ENCODE measurements at places on chromosomes 1 and 21.

DNA sequence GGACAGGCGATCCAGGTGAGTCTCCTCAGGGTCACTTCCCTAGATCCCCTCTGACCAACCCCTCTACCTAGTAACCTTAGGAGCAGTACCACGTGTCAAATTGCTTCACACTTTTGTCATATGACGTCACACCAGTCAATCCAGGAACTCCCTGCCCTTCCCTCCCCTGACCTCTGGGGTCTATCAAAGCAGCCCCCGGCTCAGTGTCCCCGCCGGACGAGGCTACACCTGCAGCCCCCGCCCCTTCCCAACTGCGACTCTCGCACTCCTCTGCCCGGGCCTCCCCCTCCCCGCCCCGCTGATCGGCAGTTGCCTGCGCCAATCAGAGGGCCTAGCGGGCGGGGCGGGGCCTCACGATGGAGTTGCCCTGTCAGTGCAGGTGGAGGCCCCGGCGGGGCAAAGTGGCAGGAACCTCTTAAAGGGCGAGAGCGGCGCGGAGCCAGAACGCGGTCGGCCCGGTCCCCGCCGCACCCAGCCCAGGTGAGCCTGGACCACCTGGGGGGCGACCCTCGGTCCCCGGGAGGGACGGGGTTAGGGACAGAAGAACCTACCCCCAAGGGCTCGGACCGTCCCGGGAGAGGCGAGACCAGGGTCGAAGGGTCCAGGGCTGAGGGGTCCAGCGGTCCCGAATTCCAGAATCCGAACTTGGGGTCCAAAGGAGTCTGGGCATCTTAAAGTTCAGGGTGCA lies 27.5 kb upstream of the EPB41 start:
- peak; percentile 83 for DNase-seq

GRCh38 chr21:19440792-19441655 lies 1037.4 kb upstream of the TMPRSS15 start:
- no peak for DNase-seq

DNA sequence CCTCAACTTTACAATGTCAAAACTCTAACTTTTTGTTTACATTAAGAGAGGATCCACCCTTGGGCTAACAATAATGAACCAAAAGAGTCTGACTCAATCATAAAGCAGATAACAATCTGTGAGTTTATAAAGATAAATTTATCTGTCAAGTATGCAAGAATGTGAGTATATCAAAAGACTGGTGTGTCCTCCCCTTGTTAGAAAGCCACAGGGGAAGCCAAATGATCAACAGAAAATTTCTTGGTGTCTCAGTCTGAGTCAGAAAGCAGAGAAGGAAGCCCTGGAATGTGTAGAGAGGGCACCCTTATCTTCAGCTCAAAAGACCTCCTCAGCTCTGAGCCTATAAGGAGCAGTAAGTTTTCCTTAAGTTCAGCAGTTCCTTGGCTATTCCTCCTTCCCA lies 13.9 kb upstream of the PDIK1L start:
- DNase-seq, result no peak

GRCh38 chr1:156645666-156646065 lies 3.7 kb downstream of the BCAN start:
- DNase-seq, result no peak

- no peak for DNase-seq
Measured at GRCh38 chr21:37866027-37866426, 50.2 kb downstream of the KCNJ6 start.

DNA sequence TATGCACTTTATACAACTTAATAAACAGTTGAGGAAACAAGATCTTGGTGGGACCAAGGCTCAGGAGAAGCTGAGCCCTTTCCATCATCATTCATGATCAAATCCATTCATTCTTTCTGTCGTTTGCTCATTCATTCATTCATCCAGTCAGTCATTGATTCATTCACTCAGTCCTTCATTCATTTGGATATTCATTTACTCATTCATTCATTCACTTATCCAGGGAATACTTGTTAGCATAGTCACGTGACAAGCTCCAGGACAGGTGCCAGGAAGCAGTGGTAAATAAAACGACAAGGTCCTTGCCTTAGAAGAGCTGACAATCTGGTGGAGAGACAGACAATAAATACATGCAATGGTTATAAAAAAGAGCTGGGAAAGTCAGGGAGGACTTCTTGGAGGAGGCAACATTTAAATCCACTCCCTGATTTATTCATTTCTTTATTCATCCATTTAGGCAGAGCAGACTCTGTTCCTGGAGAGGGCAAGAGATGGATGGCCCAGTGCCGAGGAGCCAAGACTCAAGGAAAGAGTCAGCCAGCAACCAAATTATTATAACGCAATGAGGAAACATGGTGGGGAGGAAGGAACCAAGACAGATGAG lies 74.1 kb upstream of the CASZ1 start:
- no peak for DNase-seq

GRCh38 chr21:43975469-43976098 lies 36.5 kb upstream of the TRAPPC10 start:
- peak; percentile 82 for DNase-seq

DNA sequence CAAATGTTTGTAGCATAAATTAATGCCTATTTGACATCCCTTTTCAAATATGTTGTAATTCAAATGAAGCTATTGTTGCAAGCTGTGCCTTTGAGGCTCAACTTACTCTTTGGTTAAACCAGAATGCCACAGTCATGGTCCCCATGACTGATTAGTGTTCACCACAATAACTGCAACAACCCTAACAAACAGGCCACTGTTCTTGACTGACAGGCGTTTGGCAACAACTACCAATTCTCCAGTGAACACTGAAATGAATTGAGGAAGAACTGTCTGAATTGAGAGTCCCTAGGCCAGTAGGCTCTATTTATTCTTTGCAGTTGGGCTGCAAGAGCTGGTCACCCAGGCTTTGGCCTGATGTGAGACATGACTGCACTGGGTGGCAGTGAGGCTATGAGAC lies 6.6 kb upstream of the TMEM167B start:
- DNase-seq, result peak; percentile 23

DNA sequence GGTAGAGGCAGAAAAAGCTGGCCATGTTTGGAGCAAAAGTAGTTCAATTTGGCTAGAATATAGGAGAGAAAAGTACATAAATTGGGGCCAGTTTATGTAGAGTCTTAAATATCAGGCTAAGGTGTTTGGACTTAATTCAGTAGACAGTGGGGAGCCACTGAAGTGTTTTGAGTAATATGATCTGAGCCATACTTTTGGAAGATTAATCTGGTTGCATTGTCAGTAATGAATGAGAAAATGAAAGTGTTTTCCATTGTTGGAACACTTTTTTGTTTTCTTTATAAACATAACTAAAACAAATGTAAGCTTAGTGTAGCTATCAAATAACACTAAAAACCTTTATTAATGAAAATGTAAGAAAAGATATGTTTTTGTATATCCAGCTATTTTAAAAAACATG lies 42.1 kb downstream of the POU2F1 start:
- no peak for DNase-seq

DNA sequence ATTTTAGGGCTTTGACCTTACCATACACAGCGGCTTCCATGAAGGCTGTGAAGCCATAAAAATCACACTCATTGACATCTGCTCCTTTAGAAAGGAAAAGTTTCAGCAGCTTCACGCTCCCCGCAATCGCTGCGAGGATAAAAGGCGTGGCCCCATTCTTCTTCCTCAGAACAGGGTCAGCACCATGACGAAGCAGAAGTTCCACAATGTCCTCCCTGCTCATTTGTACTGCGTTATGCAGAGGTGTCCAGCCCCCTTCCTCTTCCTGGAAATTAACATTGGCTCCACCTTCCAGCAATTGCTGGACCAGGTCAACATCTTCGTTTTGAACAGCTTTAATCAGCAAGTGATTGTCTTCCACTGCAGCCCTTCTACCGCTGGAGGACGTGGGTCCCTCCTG lies 2.7 kb downstream of the RNASEL start:
- no peak for DNase-seq

- no peak for DNase-seq
Measured at GRCh38 chr1:9186082-9186859, 48.3 kb upstream of the H6PD start.

DNA sequence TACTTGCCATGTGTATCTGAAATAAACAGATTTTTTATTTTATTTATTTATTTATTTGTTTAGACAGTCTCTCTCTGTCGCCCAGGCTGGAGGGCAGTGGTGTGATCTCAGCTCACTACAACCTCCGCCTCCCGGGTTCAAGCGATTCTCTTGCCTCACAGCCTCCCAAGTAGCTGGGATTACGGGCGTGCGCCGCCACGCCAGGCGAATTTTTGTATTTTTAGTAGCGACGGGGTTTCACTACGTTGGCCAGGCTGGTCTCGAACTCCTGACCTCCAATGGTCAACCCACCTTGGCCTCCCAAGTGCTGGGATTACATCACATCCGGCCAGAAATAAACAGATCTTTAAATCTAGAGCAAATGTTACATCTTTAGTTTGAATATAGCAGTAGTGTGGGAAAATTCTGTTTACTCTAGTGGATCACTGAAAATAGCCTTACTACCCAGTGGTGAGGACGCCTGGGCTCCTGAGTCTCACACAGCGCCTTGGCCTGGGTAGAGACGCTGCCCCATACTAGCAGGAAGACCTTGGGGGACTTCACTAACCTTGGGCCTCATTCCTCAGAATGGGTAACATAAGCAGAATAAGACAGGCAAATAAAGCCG lies 709 bp downstream of the GART start:
- DNase-seq, result no peak

DNA sequence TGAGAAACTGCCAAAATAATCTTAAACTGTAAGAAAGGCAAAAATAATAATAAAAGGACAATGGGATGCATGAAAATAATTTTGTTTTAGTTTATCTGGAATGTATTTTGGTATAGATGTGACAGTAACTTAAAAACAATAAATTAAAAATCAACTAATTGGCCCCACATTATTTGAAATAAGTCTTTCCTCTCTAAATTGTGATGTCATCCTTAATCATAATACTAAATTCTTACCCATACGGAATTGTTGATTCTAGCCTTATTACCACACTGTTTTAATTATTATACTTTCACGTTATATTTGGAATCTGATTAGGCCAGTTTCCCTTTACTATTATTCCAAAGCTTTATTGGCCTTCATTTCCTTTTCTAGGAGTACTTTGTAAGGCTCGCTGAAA lies 7.7 kb downstream of the DESI2 start:
- no peak for DNase-seq

- DNase-seq, result no peak
Measured at GRCh38 chr1:226209307-226210059, 14.0 kb upstream of the MIXL1 start.

DNA sequence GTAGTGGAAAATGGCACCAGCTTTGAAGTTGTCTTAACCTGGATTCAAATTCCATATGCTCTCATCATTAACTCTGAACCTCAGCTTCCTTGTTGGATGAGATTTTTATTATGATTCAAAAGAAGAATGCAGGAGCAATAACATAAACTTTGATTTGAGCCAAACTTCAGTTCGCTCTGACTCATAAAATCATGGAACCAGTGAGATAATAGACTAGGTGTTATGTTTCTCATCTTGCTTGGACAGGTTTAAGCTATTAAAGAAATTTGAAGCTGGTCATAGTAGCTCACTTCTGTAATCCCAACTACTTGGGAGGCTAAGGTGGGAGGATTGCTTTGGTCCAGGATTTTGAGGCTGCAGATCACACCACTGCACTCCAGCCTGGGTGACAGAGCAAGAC lies 172.8 kb downstream of the CLEC20A start:
- DNase-seq, result no peak

DNA sequence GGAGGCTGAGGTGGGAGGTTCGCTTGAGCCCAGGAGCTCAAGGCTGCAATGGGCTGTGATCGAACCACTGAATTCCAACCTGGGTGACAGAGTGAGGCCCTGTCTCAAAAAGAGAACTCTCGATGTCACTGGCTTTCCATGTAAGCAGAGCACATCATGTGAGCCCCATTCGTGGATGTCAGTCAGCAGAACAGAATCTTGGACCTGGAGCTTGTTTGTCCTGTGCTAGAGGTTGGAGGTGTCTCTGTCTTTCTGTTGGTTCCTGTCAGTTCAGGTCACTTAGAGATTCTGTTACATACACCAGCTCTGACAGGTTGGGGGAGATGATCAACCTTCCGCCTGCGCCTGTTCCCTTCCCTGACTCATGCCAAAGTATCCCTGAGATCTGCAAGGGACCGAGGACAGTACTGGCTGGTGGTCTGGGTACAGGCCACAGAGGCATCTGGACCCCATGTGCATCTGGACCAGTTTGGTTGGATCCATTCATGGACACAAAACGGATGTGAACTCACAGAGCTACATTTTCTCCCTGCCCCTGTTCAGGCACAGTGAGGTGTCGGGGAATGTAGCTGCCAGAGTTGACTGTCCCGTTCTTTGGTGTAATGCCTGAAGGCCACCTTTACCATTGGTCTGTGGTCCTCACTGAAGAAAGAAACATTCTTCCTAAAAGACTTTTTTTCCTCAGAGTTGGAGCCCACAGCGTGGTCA lies 10.0 kb downstream of the ARF1 start:
- no peak for DNase-seq

DNA sequence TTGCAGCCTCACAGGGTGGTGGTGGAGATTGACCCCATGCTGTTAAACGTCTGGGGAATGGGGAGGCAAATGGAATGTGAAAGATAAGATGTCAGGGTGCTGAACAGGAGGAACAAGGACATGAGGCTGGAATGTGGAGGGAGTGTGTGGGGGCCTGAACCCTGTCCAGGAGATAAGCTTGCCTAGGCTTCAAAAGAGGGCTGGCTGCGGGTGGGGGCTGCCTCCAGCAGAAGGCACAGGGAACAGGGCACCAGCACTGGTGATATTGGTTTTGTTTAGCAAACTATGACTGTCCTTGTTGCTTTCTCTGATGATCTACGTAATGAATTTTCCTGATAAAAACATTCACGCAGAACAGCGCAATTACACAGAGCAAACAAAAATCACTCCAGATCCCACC lies 52.4 kb upstream of the LRP8 start:
- no peak for DNase-seq

DNA sequence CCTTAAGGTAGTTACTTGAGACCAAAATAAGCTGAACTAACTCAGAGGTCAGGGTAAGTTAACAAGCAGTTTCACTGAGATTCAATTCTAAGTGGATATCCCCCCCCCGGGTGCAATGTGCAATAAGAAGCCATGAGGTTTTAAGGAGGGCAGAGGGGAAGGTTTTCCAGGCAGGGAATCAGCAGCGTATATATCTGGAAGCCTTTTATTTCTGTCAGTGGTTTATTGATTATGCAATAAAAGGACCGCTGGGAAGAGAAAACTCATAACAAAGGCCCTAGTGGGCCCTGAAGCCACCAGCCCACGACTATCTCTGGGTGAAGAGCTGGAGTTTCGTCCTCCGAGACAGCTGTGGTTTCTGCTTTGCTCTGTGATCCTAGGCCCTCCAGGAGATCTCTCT lies 53.1 kb upstream of the CTPS1 start:
- no peak for DNase-seq

GRCh38 chr1:150798525-150798924 lies 9.5 kb downstream of the CTSK start:
- DNase-seq, result no peak
